ENCODE measurements at places on chromosomes 7 and 10.
A peak's percentile ranks its signal among the peaks of the same experiment; 100 is the strongest.

- no peak for ATAC-seq
These were observed 38.9 kb upstream of the XPNPEP1 start for GRCh38 chr10:109962247-109962646.

DNA sequence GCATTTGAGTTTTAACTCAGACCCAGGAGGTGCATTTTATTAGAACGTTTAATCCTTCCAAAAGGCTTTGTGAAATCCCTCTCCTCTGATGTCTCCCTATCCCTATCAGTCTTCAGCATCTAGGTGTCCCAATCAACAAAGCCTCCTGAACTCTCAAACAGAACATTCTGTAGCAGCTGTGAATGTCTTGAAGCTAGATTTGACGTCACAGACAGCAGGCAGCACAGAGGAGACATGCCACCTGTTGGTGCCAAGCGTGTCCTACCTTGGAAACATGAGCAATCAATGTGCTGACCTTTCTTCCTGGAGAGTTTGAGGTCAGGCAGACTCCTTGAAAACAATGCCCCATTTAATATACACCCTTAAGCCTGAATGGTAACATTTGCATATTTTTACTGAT is 125.5 kb downstream of the RNLS start:
- no peak for ATAC-seq

DNA sequence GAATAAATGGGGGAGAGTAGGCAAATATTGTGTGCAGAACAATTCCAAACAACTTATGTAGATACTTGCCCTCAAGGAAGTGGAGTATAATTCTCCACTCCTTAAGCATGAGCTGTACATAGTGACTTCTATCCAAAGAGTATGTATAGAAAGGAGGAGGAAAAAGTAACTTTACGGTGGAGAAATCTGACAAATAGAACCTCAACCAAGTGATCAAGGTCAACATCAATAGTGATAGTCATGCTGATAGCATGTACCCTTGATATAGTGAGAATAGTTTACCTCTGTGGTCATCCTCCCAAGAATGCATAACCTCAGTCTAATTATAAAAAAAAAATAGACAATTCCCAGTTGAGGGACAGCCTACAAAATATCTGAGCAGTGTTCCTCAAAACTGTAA is 89.1 kb upstream of the NANOS1 start:
- no peak for ATAC-seq

DNA sequence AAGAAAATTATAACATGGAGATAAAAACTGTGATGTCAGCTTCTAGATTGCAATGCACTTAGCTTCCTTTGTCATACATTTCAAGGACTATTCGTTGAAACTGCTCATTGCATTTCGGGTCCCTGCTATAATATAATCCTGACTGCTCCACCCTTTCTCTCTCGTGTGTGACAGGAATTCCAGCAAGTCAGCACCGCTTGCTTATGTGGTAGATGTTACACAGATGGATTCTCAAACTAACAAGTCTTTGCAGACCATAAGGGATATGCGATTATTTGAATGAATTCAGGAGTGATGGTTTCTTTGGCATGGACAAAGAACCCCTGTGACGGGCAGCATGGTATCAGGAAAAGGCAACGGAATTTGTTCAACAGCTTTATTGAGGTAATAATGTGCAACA is 184.0 kb downstream of the GRID1 start:
- ATAC-seq: no peak

DNA sequence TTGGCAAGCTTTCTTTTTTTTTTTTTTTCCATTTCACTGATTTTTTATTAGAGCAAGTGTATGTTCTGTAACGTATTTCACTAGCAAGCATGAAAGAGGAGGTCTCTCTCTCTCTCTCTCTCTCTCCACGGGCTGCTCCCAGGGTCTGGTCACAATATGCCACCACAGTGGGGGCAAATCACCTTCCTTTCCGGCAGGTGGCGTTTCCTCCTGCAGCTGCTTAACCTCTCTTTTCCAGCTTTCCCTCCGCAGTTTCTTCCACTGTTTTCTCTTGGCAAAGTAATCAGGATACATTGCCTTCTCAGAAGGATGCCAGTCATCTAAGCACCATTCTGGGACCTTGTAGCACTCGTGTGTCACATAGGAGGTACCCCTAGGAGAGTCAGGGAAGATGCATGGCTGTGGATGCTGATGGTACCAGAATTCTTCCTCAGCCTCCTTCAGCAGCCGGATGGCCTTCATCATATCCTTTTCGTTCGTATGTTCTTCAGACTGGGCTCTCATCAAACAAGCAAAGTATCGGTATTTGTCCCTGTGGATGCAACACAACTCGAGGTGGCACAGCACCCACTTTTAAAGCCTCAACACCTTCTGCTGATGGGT is 197.3 kb upstream of the PODXL start:
- peak; percentile 74 for ATAC-seq

DNA sequence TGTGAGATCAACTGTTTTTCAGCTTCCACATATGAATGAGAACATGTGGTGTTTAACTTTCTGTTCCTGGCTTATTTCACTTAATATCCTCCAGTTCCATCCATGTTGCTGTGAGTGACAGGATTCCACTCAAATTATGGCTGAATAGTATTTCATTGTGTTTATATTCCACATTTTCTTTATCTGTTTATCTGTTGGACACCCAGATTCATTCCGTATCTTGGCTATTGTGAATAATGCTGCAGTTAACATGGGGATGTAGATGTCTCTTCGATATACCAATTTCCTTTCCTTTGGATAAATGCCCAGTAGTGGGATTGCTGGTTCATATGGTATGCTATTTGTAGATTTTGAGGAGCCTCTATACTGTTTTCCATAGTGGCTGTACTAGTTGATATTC is 47.9 kb downstream of the GALNT11 start:
- ATAC-seq: 0 out of 3 replicates have a peak, but pooled peaks have one; percentile 23

GRCh38 chr10:114779803-114780576 is 41.6 kb upstream of the FHIP2A start:
- peak; percentile 86 for ATAC-seq

- ATAC-seq: peak; percentile 8
These were observed 30.7 kb downstream of the DUSP5 start for GRCh38 chr10:110528224-110528996.

DNA sequence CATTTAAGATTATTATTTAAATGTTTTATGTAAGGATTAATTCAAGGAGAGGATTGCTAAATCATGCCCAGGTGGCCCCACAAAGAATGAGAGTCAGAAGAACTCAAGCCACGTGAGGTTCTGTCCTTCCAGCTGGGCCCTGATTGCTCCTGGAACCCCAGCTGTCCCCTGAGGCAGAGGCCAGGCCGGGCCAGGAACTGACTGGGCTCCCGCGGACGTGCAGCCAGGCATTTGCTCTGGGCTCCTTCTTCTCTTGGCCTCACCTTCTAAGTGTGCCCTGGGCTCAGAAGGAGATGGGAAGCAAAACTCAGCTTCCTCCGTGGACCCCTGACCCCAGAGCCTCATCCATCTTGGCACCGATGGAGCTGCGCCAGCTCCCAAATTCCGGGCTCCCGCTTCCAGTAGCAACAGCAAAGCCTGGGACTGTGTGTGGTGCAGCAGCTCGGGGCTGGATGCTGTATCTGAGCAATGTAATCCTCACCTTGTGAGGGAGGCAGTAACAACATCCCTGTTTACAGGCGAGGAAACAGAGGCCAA is 250.6 kb upstream of the PPP2R2D start:
- ATAC-seq: no peak

DNA sequence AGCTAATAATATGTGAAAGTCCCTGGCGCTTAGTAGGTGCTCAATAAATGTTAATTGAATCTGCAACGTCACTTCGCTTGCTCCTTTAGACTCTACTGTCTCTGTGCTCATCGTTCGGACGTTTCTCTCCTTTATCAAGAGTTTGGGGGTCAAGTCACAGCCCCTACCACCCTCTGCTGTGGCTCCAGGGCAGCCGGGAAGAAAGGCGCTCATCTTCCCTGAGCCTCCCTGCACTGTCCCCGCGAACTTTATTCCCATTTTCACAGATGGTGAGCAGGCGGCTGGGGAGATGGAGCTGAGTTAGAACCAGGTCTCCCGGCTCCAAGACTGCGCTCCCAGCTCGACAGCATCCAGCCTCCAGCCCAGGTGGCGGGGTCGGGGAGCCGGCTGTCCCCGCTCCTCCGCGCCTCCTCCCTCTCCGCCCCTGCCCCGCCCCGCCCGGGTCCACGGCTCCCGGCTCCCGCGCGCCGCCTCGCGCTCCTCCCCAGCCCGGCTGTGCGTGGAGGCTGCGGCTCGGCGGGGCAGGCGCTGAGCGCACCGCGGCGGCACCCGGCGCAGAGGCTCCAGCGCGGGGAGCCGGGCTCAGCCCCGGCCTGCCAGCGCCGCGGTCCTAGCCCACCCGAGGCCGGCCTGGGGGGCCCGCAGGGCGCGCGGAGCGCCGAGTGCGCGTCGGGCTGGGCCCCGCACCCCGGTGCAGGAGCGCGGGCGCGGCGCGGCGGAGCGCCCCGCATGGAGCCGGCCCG is at the start of gene CLEC2L:
Gene CLEC2L, plus strand, starts transcription at position 487 of the 743 bp plus-strand sequence. Its CDS starts 243 bp downstream, at position 730.
- ATAC-seq: peak; percentile 63

- ATAC-seq: peak; percentile 81
These were observed 27.7 kb upstream of the VAX1 start for GRCh38 chr10:117165538-117166417.

DNA sequence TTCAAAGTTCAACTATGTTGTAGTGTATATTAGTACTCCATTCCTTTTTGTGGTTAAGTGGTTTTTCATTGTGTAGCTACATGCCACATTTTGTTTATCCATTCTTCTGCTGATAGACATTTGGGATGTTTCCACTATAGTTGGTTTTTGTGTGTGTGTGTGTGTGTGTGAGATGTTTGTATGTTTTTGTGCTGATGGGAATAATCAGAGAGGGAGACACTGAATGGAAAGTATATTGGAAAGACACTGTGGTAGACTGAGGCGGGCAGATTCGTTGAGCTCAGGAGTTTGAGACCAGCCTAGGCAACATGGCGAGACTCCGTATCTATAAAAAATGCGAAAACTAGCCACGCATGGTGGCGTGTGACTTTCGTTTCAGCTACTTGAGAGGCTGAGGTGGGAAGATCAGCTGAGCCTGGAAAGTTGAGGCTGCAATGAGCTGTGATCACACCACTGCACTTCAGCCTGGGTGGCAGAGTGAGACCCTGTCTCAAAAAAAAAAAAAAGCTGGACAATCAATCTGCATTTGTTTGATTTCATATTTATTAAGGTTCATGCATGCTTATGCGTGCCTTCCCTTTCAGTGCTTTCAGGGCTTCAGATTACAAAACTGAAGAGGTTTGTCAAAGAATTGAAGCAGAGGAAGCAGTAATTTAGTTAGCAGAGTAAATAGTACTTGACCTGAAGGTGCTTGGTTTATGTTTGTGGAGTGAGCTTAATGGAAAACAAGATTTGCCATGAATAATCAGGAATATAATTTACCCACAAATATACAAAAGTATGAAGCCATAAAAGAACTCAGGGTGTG is 14.7 kb downstream of the SEC24C start:
- no peak for ATAC-seq

DNA sequence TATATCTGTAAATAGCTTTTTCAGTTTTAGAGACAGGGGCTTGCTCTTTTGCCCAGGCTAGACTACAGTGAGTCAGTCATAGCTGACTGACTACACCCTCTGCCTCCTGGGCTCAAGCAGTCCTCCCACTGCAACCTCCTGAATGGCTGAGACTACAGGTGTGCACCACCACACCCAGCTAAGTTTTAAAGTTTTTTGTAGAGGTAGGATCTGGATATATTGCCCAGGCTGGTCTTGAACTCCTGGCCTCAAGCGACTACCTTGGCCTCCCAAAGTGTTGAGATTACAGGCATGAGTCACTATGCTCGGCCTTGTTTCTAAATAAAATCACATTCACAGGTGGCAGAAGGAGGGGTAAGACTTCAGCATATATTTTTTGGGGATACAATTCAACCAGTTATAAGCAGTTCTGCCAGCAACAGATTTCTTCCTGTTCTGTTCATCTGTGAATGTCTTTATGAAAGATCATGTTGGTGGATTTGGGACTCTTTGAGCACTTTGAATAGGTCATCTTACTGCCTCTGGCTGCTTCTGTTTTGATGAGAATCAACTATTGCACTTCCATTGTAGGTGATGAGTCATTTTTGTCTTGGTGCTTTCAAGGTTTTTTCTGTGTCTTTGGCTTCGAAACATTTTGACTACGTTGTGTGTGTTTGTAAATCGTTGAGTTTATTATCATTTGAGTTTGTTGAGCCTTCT is 15.7 kb downstream of the RBM33 start:
- no peak for ATAC-seq

DNA sequence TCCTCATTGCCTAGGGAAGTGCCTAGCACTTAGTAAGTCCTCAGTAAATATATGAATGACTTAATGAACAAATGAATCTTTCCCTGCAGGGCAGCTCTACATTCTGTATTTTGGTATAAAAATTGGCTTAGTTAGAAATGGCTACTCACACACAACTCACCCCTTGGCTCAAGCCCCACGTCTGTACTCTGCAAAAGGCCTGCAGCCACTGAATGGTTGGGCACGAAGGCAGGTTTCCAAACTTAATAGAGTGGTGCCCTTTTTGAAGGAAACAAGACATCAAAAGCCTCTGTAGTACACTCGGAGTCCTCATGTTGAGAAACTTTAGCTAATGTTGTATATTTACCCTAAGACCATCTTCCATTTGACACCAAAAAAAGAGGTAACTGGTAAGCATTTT is 36.6 kb downstream of the CRHR2 start:
- ATAC-seq: no peak

DNA sequence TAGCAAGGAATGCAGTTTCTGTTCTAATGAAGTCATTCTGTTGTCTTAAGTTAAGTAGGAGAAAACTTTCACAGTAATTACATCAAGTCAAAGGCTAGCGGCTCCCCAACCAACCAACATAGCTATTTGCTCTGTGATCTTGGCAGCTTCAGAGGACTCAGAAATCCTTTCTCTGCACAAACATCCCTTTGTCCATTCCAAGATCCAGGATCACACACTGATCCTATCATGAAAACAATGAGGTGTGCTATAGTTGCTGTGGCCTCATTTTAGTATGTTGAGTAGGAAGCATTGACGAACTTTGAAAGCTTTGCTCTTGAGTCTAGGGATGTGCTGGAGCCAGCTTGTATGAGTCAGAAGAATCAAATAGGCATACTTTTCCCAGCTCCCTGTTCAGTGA is 218.2 kb upstream of the PRSS58 start:
- ATAC-seq: no peak

- no peak for ATAC-seq
These were observed 119.5 kb downstream of the CFAP58 start for GRCh38 chr10:104472957-104473745.

- no peak for ATAC-seq
These were observed 13.4 kb upstream of the WDFY4 start for GRCh38 chr10:48670978-48671913.

Measured in SK-N-SH treated with all-trans-retinoic acid at 6 μM for 48 hours (cell line).